Parietal lobe (tissue), 2 donors: ENCODE measurements at places on chromosomes 1 and 21. TPM values are rescaled to one million over a fixed set of nuclear protein-coding genes. Genes with fewer than 3 reads are reported as not detected.

The LAX1 gene
- not detected for total RNA-seq

The FCRL1 gene
- total RNA-seq, result not detected

The FAM72D gene
- total RNA-seq, result 1.3 TPM

The CNKSR1 gene
- total RNA-seq, result 7.2 TPM

The INKA2 gene
- total RNA-seq, result 2.8 TPM

The PYHIN1 gene
- not detected for total RNA-seq

The MXRA8 gene
- 9.1 TPM for total RNA-seq

The S100B gene
- 9.4 TPM for total RNA-seq

The KISS1 gene
- not detected for total RNA-seq

The ALX3 gene
- total RNA-seq, result not detected

The NHLH1 gene
- 2.2 TPM for total RNA-seq

The SPRR2F gene
- not detected for total RNA-seq

The LMX1A gene
- 0.31 TPM for total RNA-seq

The LCE2A gene
- not detected for total RNA-seq

The RGS5 gene
- 20.7 TPM for total RNA-seq

The SLC9C2 gene
- total RNA-seq, result 1.9 TPM

The TENT5C gene
- 2.5 TPM for total RNA-seq

The FAM177B gene
- not detected for total RNA-seq

The ANKRD35 gene
- total RNA-seq, result 1.6 TPM

The C1orf87 gene
- total RNA-seq, result not detected

The TMEM50B gene
- total RNA-seq, result 37.2 TPM

The MTARC2 gene
- total RNA-seq, result 8.1 TPM

The ZNF593OS gene
- not detected for total RNA-seq

The NR1I3 gene
- total RNA-seq, result not detected

The NBPF11 gene
- 21.6 TPM for total RNA-seq

The DPH5 gene
- 31.9 TPM for total RNA-seq

The PADI1 gene
- total RNA-seq, result not detected

The CHI3L1 gene
- 0.63 TPM for total RNA-seq

The CIART gene
- 2.8 TPM for total RNA-seq

The KCNK2 gene
- 66.0 TPM for total RNA-seq

The RIMKLA gene
- 32.6 TPM for total RNA-seq

The MPL gene
- not detected for total RNA-seq

The SPRR2B gene
- not detected for total RNA-seq

The OR2T33 gene
- total RNA-seq, result not detected
